ENCODE measurements at places on chromosomes 7 and 10.

DNA sequence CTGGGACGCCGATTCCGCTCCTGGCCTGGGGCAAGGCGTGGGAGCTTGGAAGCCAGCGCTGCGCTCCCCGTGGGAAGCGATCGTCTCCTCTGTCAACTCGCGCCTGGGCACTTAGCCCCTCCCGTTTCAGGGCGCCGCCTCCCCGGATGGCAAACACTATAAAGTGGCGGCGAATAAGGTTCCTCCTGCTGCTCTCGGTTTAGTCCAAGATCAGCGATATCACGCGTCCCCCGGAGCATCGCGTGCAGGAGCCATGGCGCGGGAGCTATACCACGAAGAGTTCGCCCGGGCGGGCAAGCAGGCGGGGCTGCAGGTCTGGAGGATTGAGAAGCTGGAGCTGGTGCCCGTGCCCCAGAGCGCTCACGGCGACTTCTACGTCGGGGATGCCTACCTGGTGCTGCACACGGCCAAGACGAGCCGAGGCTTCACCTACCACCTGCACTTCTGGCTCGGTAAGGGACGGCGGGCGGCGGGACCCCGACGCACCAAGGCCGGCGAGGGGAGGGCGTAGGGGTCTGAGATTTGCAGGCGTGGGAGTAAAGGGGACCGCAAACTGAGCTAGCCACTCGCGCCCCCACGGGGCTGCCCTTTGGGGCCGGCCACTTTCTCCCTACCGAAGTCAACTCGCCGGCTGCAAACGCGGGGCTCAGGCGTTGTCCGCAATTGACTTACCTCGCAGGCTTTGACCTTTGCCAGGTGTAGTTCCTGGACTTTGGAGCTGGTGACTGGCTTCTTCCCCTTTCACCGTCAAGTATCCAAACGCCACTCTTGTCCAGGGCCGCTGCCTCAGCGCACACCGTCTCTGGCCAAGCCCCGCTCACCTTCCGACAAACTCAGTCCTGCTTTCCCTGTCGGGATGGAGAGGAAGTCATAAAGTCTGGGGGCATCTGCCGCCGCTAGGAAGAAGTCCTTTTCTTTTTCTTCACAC lies at the start of gene SCIN:
Gene SCIN (plus strand): TSS at position 187 of the 928 bp plus-strand sequence. CDS start 67 bp downstream, at position 254.
- DNase-seq, result no peak

- no peak for DNase-seq
These were observed 69.8 kb upstream of the PLXNA4 start for GRCh38 chr7:132646052-132646451.

- no peak for DNase-seq
These were observed 135.9 kb upstream of the CCDC6 start for GRCh38 chr10:60042262-60042661.

GRCh38 chr7:1403638-1404459 lies 55.4 kb downstream of the MICALL2 start:
- no peak for DNase-seq

DNA sequence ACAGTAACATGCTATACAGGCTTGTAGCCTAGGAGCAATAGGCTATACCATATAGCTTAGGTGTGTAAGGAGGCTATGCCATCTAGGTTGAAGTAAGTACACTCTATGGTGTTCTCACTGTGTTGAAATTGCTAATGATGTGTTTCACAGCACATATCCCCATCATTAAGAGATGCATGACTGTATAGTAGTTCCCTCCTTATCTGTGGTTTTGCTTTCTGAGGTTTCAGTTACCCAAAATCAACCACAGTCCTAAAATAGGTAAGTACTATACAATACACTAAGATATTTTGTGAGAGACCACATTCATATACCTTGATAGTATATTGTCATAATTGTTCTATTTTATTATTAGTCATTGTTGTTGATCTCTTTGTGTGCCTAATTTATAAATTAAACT lies 12.7 kb downstream of the FZD1 start:
- no peak for DNase-seq

DNA sequence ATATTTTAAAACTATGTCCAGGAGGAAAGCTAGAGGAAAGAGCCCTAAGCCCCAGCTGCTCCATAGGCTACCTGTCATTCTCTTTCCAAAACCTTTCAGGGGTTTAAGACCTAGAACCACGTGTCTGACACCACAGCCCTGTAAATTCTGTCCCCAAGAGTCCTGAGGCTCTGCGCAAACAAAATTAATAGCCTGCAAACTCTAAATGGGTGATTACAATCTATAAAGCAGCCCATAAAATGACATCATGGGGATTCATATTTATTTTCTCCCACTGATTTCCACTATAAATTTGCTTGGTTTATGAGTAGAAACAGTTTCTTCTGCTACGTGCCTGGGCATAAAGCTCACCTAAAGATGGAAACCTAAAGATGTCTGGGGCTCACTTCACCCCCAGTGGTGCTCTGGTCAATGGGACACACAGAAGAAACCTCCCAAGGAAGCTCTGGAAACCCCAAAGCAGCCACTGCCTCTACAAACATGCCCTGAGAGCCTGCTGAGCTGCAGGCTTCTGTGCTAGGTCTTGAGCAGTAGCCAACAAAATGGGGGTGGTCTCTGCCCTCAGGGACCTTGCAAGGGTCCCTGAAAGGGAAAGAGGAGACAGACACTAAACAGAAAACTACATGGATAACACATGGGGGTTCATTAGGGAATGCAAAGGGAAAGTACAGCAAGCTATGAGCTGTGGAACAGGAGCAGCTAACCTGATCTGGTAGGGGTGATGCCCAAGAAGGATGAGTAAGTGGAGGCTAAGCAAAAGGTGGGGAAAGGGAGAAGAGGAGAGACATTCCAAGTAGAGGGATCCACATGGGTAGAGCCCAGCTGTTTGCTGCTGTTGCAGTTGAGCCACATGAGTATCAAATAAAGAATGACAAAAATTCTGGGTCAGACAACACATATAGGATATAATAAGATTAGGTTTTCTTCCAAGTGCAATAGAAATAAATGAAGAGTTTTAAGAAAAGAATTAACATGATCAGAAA lies 331.7 kb downstream of the KCNMA1 start:
- no peak for DNase-seq

- DNase-seq, result peak; percentile 65
These were observed 43.4 kb downstream of the PRF1 start for GRCh38 chr10:70558871-70559810.

DNA sequence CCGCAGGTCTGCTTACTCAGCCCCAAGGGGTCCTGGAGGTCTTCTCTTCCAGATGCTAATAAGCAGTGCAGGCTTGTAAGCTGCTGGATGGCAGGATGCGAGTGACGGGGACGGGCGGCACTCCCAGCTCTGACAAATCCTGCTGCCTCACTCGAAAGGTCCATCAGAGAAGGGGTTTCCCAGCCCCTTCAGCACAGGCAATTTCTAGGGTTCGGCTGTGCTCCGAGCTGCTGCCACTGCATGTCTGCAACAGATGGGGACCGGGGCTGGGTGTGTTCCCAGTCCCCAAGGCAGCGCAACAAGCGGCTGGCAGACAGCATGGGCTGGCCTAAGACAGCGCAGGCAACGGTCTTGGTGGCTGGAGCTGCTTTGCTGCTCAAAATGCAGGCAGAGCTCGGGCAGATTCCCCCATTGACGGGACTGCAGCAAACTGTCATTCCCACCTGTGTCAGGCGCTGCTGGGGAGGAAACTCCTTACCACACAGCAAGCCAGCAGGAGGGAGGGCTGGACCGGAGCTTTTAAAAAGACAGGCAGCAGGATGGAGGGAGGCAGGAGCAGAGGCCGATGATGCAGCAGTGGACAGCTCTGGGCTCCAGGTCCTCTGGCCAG lies 62.4 kb downstream of the PRKAG2 start:
- no peak for DNase-seq

DNA sequence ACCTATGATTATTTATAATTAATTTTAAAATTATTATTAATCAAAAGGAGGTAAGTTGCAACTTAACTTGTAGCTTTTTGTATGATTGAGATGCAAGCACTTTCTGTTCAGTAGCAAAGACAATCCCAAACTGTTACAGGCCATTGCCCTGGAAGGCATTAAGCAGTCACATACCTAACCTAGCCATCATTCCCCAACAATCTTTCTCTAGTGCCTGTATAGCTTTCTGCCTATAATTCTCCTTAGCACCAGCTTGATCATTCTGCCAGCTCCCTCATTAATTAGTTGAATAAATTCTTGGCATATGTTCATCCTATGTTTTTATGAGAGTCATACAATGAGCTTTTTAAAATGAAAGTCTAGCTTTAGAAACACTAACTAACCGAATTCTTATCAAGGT lies 178.9 kb upstream of the TMEM106B start:
- DNase-seq, result no peak

GRCh38 chr7:6398943-6399342 lies 48.8 kb downstream of the DAGLB start:
- no peak for DNase-seq

- no peak for DNase-seq
These were observed 1.1 kb upstream of the DMTF1 start for GRCh38 chr7:87151002-87151728.

- DNase-seq, result no peak
These were observed 587.9 kb upstream of the GALNT17 start for GRCh38 chr7:70544016-70544415.

All from stimulated activated CD8-positive, alpha-beta memory T cell treated with anti-CD3 and anti-CD28 coated beads, Interleukin-15, amount 100 ng/mL, for 48 hours (primary cell).